HAP-1 (cell line): ENCODE measurements at places on chromosomes 11 and 22.

DNA sequence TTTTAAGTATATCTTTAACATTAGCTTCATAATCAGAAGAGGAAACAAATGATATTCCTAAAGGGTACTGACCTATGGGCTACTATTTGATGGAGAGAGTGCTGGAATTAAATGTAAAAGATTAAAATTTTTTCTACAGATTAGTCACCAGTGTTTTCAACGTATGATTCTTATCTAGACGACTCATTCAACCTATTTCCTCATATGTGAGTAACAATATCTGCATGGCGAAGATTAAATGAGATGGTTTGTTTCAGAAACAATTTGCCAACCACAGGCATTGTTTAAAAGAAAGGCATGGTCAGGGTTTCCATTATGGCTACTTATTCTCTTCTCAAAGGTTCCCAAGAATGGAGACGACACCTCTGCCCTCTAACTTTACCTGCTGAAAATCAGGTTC is 20.4 kb downstream of the OR56B4 start:
- DNase-seq, result no peak

DNA sequence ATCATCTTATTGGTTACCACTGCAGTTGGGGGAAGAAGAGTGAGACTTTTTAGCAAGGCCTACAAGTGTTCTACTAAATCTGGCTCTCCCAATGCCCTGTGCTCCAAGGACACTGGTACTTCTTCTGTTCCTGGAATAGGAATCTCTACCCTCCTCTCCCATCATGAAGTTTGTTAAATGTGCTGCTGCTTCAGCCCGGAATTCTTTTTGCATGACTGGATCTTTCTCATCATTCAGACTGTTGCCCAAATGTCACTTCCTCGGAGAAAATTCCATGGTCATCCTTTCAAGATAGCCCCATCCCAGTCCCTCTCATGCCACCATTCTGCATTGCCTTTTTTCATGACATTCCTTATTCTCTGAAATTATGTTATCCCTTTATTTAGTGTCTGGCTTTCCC is 400.8 kb downstream of the SOX6 start:
- DNase-seq, result no peak

DNA sequence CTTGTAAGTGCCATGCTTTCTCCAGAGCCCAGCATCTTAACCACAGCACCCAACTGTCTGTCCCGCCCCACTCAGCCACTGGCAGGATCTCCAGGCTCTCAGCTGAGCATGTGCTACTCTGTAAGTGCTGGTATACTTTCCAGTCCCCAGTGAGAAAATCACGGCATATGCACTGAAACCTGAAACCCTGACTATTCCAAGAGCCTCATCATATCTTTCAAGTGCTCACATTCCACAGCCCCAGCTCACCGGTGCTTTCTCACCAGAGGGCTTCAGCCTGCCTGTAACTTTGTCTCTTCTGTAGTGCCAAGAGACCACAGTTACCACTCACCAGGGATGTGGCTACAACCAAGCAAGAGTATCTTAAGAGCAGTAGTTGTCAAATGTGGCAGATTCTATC is 24.4 kb upstream of the PAMR1 start:
- peak; percentile 18 for DNase-seq

DNA sequence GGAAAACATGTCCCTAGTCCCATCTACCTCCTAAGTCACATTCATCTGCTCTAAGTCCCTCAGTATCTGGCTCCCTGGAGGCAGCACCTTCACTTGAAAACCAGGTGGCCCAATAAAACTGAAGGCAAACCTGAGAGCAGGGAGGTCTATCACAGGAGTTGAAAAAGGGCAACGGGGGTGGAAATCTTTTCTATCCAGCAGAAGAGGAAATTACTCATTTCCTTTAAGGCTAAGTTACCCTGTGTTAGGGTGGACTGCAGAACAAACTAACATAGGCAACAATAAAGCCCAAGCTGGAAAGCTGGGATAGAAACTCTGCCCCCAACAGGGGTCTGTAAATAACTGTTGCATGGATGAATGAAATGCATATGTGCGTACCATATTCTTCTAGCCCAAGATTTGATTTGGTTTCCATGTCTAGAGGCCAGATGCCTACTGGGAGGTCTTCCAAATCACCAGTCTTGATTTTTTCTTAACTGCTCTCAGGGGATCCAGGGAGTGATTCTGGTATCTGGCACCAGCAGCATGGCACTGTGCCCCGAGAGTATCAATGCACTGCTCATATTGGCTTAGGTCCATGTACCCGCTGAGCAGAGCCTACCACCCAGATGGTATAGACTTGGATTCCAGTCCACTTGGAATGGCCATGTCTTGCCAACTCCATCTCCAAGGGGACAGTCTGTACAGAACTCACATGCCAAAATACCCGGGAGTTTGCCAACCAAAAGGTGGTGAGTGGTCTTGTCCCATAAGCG is 350.0 kb upstream of the NCAM1 start:
- no peak for DNase-seq

DNA sequence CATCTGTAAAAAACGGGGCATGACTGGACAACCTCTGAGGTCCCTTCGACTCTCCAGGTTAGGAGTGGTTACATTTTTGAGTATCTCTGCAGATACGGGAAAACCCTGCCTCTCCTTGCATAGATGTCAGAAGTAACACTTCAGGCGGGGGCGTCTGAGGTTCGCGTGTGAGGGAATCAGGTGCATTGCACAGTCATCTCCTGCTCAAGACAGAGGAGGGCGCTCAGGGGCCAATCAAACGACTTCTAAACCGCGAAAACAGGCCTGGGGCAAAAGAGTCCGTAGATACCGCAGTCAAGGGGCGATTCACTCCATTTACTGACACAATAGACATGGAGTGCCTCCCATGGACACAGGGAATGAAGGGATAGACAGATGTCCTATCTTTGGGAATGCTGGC is 31.7 kb downstream of the KIRREL3 start:
- DNase-seq, result no peak

DNA sequence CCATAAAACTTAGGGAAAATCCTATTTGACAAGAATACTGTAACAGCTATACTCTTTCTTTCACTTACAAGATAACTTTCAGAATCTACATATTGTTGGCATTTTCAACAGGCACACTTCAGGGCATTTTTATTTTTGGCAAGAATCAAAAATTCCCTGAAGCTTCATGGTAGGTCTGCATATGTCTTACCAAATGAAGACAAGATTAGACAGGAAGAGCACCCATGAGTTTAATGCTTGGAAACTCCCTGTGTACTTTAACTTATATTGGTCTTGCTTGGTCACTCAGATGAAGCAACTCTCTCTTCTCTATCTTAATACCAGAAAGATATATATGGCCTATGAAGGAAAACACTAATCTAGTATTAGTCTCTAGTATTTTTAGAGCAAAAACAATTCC is 137.7 kb downstream of the ATG16L2 start:
- no peak for DNase-seq

GRCh38 chr11:126482586-126483108 is 127.2 kb downstream of the ST3GAL4 start:
- DNase-seq, result no peak

- DNase-seq, result no peak
These were observed 58.0 kb upstream of the UBASH3B start for GRCh38 chr11:122597511-122597910.

GRCh38 chr11:57071829-57072228 is 83.1 kb downstream of the OR5AK2 start:
- no peak for DNase-seq

DNA sequence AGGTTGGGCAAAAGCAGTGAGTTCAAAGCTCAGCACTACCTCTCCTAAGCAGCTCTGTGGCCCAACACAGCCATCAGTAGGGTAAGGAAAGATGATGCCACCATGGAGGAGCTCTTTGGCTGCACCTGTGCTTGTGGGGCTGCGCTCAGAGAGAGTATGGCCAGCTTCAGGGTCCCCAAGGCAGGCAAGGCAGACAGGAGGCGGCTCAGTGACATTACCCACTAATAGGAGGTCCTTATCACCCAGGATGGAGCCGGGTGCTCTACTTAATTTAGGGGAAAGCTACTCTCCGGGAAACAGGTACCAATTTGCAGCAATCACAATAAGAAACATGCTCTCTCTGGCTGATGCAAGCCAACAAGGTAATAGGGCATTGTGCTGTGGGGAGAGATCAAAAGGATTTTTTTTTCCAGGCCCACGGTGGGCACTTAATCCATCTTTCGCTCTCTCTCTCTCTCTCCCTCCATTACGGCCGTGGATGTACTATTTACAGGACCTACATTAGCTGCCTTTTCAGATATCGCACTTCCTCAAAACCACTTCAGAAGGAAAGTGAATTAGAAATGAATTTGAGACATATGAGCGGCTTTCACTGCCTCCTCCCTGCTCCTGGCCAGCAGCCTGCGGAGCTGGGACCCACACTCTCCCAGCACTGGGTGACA is 446.3 kb downstream of the SOX6 start:
- DNase-seq, result no peak

DNA sequence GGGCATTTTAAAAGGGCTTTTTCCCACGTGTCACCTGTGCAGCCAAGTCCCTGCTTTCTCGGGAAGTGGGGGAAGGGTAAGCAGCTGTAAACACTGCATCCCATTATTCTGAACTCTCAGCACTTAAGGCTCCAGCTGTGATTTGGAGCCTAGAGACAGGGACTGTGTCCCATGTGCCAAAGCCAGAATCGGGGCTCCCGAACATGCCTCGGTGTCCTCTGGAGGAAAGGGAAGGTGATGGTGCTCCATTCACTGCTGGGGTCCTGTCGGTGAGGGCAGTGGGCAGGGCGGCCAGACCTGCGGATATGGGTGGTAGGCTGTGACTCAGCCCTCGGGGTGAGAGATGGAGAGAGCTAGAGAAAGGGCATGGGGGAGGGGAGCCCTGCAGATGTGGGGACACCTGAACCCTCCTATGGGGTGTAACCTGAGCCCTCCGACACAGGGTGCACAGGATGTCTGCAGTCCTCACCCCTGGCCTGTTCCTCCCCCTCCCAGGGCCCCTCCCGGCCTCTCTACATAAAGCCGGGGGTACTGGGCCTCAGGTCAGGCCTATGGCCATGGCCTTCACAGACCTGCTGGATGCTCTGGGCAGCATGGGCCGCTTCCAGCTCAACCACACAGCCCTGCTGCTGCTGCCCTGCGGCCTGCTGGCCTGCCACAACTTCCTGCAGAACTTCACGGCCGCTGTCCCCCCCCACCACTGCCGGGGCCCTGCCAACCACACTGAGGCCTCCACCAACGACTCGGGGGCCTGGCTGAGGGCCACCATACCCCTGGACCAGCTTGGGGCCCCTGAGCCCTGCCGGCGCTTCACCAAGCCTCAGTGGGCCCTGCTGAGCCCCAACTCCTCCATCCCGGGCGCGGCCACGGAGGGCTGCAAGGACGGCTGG is 31.8 kb downstream of the CAPN1 start:
- no peak for DNase-seq
